ENCODE measurements at places on chromosomes 1 and 21.

- no peak for DNase-seq
These were observed 208.1 kb downstream of the PRDM2 start for GRCh38 chr1:13908128-13908527.

DNA sequence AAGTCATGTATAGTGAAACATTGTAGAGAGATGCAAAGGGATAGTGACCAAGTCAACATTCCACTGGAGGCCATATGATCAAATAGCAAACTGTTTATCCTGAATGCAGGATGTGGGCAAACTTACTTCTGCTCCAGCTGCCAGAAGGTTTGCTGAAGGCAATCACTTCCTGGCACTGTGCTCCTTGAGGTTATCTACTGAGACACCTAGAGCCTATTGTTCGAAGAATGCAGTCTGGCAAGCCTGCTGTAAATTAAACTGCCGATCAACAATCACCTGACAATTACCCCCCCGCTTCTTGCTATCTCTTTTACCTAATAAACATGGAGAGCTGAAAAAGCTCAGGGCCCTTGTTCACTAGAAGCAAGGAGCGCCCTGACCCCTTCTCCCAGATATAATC lies 139.4 kb upstream of the B3GALT2 start:
- DNase-seq, result no peak

- DNase-seq, result no peak
These were observed 32.3 kb downstream of the TENT5C start for GRCh38 chr1:117638141-117638540.

DNA sequence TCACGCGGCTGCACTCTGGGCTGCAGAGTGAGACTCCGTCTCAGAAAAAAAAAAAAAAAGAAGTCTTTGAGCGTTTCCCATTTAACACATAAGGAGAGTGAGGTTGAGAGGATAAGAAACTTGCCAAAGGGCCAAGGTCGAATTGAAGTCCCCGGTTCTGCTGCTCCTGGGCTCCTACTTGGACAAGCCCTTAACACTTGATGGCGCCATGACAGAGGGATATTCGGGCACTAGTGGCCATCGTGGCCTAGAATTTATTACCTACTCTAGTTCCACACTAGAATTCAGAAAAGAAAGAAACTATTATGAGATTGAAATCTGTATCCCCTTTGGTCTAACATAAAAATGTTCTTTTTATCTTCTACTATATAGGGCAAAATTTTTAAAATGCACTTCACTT lies 65.7 kb upstream of the NEK2 start:
- no peak for DNase-seq

- no peak for DNase-seq
These were observed 77.0 kb downstream of the PGM1 start for GRCh38 chr1:63670164-63670563.

GRCh38 chr1:84303314-84303830 lies 1.9 kb downstream of the SAMD13 start:
- no peak for DNase-seq

- peak; percentile 13 for DNase-seq
These were observed 623 bp downstream of the PTPRF start for GRCh38 chr1:43531107-43531905.

DNA sequence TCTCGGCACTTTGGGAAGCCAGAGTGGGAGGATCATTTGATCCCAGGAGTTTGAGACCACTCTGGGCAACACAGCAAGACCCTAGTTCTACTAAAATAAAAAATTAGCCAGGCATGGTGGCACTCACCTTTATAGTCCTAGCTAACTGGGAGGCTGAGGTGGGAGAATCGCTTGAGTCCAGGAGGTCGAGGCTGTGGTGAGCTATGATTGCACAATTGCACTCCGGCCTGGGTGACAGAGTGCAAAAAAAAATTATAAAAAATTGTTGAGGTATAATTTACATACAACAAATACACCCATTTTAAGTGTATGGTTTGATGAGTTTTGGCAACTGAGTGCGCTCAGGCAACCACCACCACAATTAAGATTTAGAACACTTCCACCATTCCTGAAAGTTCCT lies 108.5 kb upstream of the GADD45A start:
- DNase-seq, result no peak

DNA sequence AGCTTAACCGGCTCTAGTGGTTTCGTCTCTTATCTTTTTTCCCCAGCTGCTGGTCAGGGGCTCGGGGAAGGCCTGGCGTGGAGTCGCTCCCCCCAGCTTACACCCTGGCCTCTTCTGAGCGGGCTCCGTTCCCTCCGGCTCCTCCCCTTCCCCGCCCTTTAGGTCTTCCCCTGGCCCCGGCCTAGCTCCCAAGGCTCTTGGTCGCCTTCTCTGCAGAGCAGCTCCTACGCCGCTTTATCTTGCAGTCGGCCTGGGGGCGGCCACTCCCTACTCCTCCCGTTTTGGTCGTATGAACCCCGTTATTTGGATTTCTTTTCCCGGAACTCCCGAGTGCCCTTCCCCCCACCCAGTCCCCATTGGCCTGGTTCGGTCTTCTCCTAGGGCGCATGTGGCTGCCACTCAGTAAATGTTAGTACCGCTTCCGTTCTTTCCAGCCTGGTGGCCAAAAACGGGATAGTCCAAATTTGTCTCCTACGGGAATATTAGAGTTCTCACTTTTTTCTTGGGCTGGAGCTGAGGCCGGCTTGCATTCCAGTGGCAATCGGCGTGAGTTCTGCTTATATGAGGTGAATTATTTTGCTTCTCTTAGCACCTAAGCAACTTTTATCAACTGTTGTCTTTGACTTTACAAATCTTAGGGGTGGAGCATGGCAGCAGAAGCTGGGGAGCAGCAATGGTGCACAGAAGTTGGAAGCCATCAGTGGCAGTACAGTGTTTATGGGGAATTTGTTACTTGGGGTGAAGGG lies 467 bp downstream of the THRAP3 start:
- DNase-seq, result no peak

DNA sequence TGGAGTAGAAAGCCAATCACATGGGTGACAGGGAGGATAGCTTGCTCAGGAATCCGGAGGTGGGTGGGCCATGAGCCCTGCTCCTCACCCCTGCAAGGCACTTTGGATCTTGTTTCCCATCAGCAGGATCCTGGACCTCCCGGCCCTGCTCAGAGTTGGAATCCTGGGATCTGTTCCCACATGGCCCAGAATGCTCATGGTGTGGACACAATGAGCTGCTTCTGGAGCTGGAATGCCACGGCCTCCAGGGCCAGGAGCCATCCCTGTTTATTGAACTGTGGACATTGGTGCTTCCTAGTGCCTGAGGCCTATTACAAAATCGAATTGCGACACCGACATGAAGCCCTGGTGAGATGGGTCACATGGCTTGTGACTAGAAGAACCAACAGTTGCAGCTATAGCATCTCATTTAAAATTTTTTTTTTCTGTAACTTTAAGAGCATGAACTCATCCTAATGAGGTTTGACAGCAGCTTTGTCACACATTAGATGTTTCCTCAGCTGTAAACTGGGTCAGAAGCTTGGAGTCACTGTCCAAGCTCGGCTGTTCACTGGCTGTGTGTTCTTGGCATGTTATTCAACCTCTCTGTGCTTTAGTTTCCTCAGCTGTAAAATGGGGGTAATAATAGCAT lies 40.4 kb upstream of the GOLT1A start:
- no peak for DNase-seq

DNA sequence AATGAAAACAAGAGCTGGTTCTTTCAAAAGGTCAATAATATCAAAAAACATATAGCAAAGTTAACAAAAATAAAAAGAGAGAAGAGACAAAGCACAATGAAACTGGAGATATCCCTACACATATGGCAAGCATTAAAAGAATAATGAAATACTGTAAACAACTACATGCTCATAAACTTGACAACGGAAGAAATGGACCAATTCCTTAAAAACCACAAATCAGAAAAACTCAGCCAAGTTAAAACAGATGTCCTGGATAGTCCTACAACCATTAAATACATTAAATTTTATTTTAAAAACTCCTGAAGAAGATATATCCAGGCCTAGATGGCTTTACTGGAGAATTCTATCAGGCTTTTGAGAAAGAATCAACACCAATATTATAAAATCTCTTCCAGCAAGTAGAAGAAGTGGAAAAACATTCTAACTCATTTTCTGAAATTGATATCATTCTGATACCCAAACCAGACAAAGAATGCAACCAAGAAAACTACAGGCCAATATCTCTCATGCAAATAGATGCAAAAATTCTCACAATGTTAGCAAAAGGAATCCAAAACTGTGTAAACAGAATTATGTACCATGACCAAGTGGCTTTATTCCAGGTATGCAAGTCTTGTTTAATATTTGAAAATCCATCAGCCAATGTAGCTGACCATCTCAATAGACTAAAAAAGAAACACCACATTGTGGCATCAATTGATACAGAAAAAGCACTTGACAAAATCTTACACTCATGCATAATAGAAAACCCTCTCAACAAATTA lies 56.1 kb upstream of the LRRC7 start:
- no peak for DNase-seq

- no peak for DNase-seq
These were observed 254.2 kb downstream of the PAPPA2 start for GRCh38 chr1:176717066-176717750.

GRCh38 chr1:8889103-8889846 lies 10.8 kb upstream of the ENO1 start:
- DNase-seq, result no peak

DNA sequence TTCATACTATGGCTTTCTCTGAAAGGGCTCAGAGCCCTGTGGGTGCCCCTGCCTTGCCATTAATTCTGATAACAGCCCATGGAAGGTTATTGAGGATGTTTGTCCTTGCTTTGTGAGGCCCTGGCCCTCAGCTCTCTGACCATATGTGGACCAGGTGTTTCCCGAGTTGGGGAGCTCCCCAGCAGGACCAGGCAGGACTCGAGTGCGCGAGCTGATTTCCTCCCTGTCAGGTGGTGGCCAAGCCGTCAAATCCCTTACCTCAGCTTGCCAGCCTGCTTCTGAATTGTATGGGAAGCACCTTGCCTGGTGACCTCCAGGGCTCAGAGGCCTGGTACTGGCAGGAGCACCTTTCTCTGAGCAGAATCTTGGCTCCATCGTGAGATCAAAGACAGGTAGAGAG lies 17.9 kb upstream of the SDE2 start:
- no peak for DNase-seq

DNA sequence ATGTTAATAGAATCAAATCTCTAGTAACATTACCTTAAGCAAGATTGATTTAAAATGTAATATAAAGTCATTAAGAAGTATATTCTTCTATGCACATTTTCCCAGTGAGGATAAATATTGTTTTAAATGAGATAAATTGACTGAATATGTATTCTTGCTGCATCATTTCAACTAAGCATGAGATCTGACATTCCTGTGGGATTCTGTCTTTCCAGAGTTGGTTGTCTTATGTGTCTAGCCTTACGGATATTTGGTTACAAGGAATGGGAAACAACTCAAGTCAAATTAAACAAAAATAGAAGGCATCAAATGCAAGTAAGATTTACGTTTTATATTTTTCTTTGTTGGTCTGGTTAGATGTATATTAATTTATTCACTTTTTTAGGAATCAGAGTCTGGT lies 287.5 kb downstream of the PTGER3 start:
- DNase-seq, result no peak

- no peak for DNase-seq
These were observed 488 bp downstream of the SLC35D1 start for GRCh38 chr1:67053535-67053784.

DNA sequence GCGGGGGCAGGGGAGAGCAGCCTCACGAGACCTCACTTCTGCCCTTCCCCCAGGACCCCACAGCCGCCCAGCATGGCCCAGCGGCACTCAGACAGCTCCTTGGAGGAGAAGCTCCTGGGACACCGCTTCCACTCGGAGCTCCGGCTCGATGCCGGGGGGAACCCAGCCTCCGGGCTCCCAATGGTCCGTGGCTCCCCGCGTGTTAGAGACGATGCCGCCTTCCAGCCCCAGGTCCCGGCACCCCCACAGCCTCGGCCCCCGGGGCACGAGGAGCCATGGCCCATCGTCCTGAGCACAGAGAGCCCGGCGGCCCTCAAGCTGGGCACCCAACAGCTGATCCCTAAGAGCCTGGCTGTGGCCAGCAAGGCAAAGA lies 8.5 kb downstream of the ARHGEF16 start:
- no peak for DNase-seq

DNA sequence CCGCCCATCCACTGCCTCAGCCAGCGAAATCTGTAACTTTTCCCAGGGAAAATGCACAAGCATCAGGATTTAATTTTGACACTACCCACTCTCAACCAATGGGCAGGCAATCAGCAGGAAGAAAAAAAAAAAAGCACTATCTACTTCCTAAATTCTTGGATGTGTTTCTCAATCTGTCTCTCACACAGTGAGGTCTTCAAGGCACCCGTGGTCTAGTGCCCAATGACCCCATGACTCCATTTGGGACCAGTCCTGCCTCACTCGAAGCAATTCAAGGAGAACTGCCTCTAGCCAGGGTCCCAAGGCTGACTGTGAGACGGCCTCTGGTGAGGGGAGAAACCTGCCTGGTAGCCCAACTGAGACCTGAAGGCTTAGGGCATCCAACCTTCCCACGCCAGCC lies 35.9 kb downstream of the CSF1 start:
- no peak for DNase-seq

DNA sequence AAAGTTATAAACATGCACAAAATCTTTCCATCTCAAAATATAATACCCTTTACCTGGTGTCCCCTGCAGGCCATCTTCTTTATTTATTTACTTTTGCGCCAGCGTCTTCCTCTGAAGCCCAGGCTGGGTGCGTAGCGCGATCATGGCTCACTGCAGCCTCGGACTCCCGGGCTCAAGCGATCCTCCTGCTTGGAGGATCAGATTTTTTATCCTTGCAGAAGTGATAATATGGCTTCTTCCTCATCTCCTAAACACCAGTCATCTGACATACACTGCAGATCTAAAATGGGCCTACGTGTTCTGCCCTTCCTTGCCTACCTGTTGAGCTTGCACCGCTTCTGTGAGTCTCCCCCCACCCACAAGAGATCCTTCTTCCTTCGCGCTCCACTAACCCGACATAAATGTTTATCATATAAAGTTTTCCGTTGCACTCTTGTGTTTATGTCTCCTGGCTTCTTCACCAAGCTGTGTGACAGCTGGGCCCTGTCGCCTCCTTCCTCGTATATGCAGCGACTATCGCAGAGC lies 506 bp upstream of the SRP9 start:
- no peak for DNase-seq

DNA sequence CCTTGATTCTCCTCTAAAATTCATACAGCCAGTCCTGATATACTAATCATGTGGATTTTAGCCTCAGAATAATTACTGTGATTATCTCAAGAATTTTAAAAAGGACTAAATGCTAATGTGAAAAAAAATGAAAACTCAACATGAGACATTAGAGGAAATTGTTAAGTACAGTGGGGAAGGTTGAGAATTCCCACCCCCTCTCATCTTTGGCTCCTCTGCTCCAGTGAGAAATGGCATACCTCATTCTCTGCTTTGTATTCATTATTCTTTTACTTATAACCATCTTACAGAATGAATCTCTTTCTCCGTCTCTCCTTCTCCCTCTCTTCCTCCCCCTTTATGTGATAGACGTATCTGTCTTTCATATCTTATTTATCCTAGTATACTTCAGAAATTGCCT lies 70.9 kb downstream of the DIRAS3 start:
- no peak for DNase-seq

DNA sequence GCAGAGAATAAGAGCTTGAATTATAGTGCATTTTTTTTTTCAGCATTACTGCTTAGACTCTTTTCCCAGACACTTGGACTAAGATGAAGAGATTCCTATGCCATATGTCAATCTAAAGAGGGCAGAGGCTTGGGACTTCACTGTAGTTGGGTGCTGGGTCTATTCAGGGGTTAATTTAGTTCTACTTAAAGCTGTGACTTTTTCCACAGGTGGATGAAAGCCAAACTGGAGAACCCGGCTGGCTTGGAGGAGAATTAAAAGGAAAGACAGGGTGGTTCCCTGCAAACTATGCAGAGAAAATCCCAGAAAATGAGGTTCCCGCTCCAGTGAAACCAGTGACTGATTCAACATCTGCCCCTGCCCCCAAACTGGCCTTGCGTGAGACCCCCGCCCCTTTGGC lies 104.8 kb downstream of the ATP5PO start:
- DNase-seq, result no peak
